ENCODE measurements at places on chromosomes 3 and 15. TPM values are rescaled to one million over a fixed set of nuclear protein-coding genes. Genes with fewer than 3 reads are reported as not detected.

GOLGA8S gene
- total RNA-seq, result under 0.01 TPM

CDC25A gene
- total RNA-seq, result 1.3 TPM

PLA2G4E gene
- total RNA-seq, result not detected

GPR62 gene
- 0.09 TPM for total RNA-seq

ATP10A gene
- 10.4 TPM for total RNA-seq

MLF1 gene
- total RNA-seq, result 12.9 TPM

CPB1 gene
- total RNA-seq, result not detected

HEG1 gene
- total RNA-seq, result 197 TPM

GAP43 gene
- 0.14 TPM for total RNA-seq

C2CD4A gene
- not detected for total RNA-seq

NRG4 gene
- not detected for total RNA-seq

TRIM42 gene
- not detected for total RNA-seq

CEP97 gene
- 9.4 TPM for total RNA-seq

CPA3 gene
- not detected for total RNA-seq

JAGN1 gene
- 31.2 TPM for total RNA-seq

GASK1A gene
- total RNA-seq, result 0.85 TPM

HESX1 gene
- 0.65 TPM for total RNA-seq

HDDC3 gene
- 10.0 TPM for total RNA-seq

CD96 gene
- 0.09 TPM for total RNA-seq

GOLGA6L7 gene
- total RNA-seq, result not detected

MYEF2 gene
- 0.71 TPM for total RNA-seq

PLSCR2 gene
- total RNA-seq, result not detected

PLCH1 gene
- total RNA-seq, result under 0.01 TPM

GREM1 gene
- total RNA-seq, result 307 TPM

Measured in smooth muscle cell of bladder (primary cell).